ENCODE measurements at places on chromosomes 16 and 17. TPM values are rescaled to one million over a fixed set of nuclear protein-coding genes. Genes with fewer than 3 reads are reported as not detected.

Gene KNOP1
- total RNA-seq = 6.6 TPM

Gene TPSG1
- not detected for total RNA-seq

Gene SLFN14
- not detected for total RNA-seq

Gene KCNH6
- not detected for total RNA-seq

Gene PRSS53
- total RNA-seq = 0.07 TPM

Gene KRTAP2-3
- not detected for total RNA-seq

Gene DHRS7C
- 44.6 TPM for total RNA-seq

Gene WNT3
- not detected for total RNA-seq

Gene TP53TG3B
- total RNA-seq = not detected

Gene RRAD
- total RNA-seq = 520 TPM

Gene CACNG3
- total RNA-seq = not detected

- no peak overlapping the region for H3K4me3 ChIP-seq
- H3K36me3 ChIP-seq = no peaks in the 10 kb centered on the region
- no peak for DNase-seq
These were observed 3.1 kb upstream of the MIF4GD start for GRCh38 chr17:75273977-75274708.

DNA sequence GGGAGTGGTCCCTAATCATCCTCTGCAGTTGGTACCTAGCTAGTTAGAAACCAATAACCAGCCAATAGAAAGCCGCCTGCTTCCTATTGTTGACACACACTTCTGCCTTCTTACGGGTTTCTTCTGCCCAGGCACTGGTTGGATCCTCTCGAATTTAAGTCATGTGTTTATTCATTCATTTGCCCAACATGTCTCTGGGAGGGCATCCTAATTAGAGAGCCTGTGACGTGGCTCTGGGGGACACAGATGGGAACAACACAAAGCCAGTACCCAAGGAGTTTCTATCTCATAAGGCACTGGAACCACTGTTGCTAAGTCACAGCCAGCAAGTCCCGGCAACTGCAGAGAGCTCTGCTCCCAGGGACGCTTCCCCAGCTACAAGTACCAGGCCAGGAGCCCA, 300.7 kb upstream of the TNRC6C start:
- H3K4me1 ChIP-seq = no peaks in the 10 kb centered on the region
- no peaks in the 10 kb centered on the region for H3K36me3 ChIP-seq
- H3K27ac ChIP-seq = no peak overlapping the region
- H3K27me3 ChIP-seq = peaks cover 23% of the 10 kb centered on the region
- no peak for DNase-seq

- H3K27me3 ChIP-seq = no peaks in the 10 kb centered on the region
- H3K4me3 ChIP-seq = no peak overlapping the region
- peaks cover 8% of the 10 kb centered on the region for H3K4me1 ChIP-seq
- H3K36me3 ChIP-seq = no peaks in the 10 kb centered on the region
- no peak overlapping the region for H3K27ac ChIP-seq
- DNase-seq = no peak
These were observed 15.0 kb downstream of the SMIM36 start for GRCh38 chr17:55496094-55496881.

- peaks cover 7% of the 10 kb centered on the region for H3K4me1 ChIP-seq
- DNase-seq = peak; percentile 34
These were observed at the start of gene MT1F for GRCh38 chr16:56657555-56658326. Gene MT1F, plus strand, starts transcription at chr16:56657959. Its CDS starts 100 bp downstream, at chr16:56658059.

DNA sequence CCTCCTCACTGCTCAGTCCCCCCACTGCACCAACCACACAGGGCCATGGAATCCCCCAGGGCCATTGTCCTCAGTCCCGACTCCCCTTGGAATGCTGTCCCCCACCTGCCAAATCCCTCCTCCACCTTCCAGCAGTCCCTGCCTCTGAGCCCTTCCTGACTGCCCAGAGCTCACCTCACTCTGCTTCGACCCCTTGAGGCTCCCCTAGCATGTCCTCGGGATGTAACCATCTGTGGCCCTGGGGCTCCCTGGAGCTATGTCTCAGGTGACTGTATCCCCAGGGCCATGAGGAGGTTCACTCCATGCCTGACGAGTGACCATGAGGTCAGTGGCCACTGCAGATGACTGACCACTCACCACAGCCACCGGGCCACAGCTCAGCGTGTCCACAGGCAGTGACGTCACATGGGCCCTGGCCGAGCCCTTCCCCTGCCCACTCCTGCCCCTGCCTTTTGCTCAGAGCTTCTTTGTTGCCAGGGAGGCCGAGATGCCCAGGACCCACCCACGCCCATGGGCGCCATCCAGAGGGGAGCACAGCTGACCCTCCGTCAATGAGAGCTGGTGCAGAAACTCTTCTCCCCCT, 7.7 kb upstream of the PIEZO1 start:
- H3K4me3 ChIP-seq = no peak overlapping the region
- DNase-seq = no peak
- peaks cover 17% of the 10 kb centered on the region for H3K27me3 ChIP-seq
- H3K27ac ChIP-seq = no peak overlapping the region
- H3K36me3 ChIP-seq = no peaks in the 10 kb centered on the region

DNA sequence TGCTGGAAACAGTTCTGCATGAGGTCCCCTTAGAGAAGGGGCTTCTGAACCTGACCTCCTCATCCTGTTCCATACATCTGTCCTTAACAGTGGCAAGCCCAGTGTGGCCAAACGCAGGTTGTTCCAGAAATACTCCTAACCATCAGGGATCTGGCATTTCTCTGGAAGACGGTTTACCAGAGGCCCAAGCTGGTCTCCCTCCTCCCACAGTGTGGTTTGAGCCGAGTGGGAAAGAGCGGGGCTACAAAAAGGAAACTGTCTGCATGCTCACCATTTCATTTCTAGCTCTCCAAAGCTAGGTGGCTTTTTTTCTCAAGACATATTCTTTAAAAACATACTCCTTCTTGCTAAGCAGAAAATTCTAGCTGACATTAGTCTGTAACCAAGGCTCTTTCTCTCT, 6.0 kb downstream of the MXRA7 start:
- H3K27ac ChIP-seq = peak overlapping the region; percentile 30
- H3K4me3 ChIP-seq = no peak overlapping the region
- H3K27me3 ChIP-seq = no peaks in the 10 kb centered on the region
- H3K36me3 ChIP-seq = no peaks in the 10 kb centered on the region
- H3K4me1 ChIP-seq = peaks cover 60% of the 10 kb centered on the region
- DNase-seq = no peak

DNA sequence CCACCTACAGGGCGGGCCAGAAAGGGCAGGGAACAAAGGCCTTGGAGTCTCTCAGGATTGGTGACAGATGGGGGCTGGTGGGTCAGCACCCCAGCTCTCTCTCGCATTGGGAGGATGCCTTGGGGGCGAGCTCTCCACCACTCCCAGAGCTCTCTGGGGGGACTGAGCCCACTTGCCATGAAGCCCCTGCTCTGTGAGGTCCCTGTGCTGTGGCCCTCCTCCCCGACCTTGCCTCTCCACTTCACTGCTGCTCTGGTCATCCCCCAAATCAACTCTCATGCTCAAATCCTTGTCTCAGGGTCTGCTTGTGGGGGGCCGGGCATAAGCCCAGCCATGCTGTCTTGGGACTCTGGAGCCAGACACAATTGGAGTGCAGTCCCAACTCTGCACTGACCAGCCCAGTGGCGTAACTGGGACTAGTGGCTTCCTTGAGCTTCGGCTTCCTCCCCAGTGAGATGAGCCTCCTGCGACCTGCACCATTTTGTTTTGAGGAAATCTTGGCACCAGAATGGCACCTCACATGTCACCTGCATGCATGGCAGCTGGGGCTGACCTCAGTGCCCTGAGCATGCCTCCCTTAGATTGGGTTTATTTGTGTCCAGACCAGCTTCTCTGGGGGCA, 184.5 kb downstream of the IRF8 start:
- DNase-seq = no peak
- no peaks in the 10 kb centered on the region for H3K36me3 ChIP-seq
- no peaks in the 10 kb centered on the region for H3K4me1 ChIP-seq
- no peak overlapping the region for H3K27ac ChIP-seq
- H3K27me3 ChIP-seq = no peaks in the 10 kb centered on the region

- no peaks in the 10 kb centered on the region for H3K36me3 ChIP-seq
- no peak overlapping the region for H3K4me3 ChIP-seq
- H3K27ac ChIP-seq = no peak overlapping the region
- H3K4me1 ChIP-seq = peaks cover 37% of the 10 kb centered on the region
- no peak for DNase-seq
These were observed 227.8 kb downstream of the CCDC182 start for GRCh38 chr17:57517273-57517631.

- H3K4me3 ChIP-seq = no peak overlapping the region
- no peaks in the 10 kb centered on the region for H3K27me3 ChIP-seq
- peak overlapping the region; percentile 62 for H3K27ac ChIP-seq
These were observed 170.4 kb downstream of the ZFHX3 start for GRCh38 chr16:72877374-72878028.

DNA sequence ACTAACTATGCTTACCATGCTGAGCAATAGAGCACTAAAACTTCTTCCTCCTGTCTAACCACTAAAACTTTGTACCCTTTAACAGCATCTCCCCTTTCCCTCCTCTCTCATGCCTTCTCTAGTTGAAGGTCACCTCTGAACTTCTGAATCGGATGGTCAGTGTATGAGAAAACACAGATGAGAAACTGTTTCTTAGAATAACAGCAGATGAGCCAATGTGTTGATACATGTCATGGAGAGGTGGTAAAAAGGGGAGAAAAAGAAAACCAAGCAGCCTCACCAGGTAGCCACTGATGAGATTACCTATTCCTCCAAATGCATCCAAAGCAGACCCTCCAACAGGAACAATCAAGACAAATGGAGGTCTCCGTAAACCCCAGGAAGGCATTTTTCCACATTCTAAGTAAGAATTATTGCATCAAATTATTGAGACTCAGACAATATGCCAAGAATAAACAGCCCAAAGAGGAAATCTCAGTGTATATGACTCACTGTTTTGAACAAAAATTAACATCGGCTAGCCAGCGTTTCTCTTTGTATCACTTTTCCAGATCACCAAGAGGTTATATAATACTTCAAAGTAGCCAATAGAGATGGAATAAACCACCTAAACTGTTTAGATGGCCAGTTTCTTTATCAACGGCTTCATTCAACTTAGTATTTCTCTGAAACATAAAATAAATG, 793.3 kb upstream of the SOX9 start:
- H3K27ac ChIP-seq = no peak overlapping the region
- no peak for DNase-seq
- H3K27me3 ChIP-seq = no peaks in the 10 kb centered on the region
- H3K4me1 ChIP-seq = no peaks in the 10 kb centered on the region
- no peaks in the 10 kb centered on the region for H3K36me3 ChIP-seq

GRCh38 chr16:1453316-1453715, 9.0 kb upstream of the CCDC154 start:
- no peaks in the 10 kb centered on the region for H3K4me1 ChIP-seq
- no peaks in the 10 kb centered on the region for H3K27me3 ChIP-seq
- H3K27ac ChIP-seq = no peak overlapping the region
- H3K4me3 ChIP-seq = no peak overlapping the region
- DNase-seq = no peak
- peaks cover 86% of the 10 kb centered on the region for H3K36me3 ChIP-seq

DNA sequence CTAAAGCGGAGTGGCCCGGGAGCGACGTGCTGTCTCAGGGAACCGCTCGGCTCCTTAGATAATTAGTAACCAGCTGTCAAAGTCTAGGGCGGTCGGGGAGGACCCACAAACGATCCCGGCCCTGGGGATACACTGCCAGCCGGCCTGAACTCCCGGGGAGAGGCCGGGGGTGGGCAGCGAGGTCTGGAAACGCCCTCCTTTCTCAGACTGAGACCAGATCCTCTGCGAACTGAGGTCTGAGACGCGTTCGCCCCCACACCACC, 1.3 kb downstream of the HNF1B start:
- H3K4me3 ChIP-seq = peak overlapping the region; percentile 22
- DNase-seq = no peak
- H3K27me3 ChIP-seq = peaks cover 82% of the 10 kb centered on the region
- no peak overlapping the region for H3K27ac ChIP-seq
- no peaks in the 10 kb centered on the region for H3K36me3 ChIP-seq

- H3K27ac ChIP-seq = no peak overlapping the region
- no peak for DNase-seq
- no peak overlapping the region for H3K4me3 ChIP-seq
- no peaks in the 10 kb centered on the region for H3K4me1 ChIP-seq
These were observed 281.0 kb downstream of the CBLN1 start for GRCh38 chr16:49000594-49000993.

DNA sequence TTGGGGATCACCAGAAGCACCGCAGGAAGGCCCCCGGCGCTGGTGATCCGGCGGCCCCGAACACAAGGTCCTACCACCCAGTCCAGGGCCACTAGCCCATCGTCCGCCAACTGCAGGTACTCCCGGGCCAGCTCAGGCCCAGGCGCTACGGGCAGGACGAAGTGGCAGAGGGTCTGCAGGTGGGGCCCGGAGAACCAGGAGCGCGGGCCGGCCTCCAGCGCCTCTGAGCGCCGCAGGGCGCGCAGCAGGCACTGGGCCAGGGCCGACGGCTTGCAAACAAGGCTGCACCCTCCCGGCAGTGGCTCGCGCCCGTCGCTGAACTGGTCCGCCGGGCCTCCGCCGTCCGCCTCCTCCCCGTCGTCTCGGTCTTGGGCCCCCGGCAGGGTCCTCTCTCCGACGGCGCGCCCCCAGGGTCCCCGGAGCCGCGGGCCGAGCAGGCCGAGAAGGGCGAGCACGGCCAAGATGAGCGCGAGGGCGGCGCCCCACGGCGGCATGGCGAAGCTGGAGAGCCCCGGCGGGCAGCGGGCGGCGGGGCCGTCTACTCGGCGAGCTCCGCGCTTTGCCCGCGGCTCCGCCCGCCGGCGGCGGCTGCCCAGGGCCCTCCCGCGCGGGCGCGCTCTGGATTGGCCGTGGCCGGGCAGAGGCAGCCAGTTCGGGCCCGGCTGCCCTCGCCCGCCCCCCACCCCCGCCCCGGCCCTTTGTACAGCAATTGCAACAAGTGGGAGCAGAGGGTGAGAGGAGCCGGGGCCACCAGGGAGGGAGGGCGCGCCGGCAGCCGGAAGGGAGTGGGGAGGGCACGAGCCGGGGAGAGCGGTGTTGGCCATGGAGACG, at the start of gene ABHD15:
ABHD15 (minus strand) TSS at position 565 of the 831 bp plus-strand sequence; CDS start at position 494, 71 bp downstream.
- peak within 1 kb of the TSS; percentile 93 for H3K27ac ChIP-seq
- peaks cover 12% of the 10 kb centered on the region for H3K4me1 ChIP-seq
- peaks cover 5% of the 10 kb centered on the region for H3K27me3 ChIP-seq
- DNase-seq = no peak

GRCh38 chr17:14813649-14814370, 451.3 kb downstream of the PMP22 start:
- no peaks in the 10 kb centered on the region for H3K36me3 ChIP-seq
- DNase-seq = no peak
- no peaks in the 10 kb centered on the region for H3K27me3 ChIP-seq
- no peaks in the 10 kb centered on the region for H3K4me1 ChIP-seq
- H3K27ac ChIP-seq = no peak overlapping the region

GRCh38 chr16:12324152-12324551, 347.6 kb downstream of the SNX29 start:
- no peak for DNase-seq
- no peak overlapping the region for H3K27ac ChIP-seq
- no peak overlapping the region for H3K4me3 ChIP-seq
- H3K36me3 ChIP-seq = no peaks in the 10 kb centered on the region
- H3K27me3 ChIP-seq = no peaks in the 10 kb centered on the region

GRCh38 chr17:36674278-36674650, 72.9 kb downstream of the MRM1 start:
- H3K4me1 ChIP-seq = no peaks in the 10 kb centered on the region
- H3K27me3 ChIP-seq = no peaks in the 10 kb centered on the region
- H3K36me3 ChIP-seq = no peaks in the 10 kb centered on the region
- no peak for DNase-seq
- no peak overlapping the region for H3K4me3 ChIP-seq

GRCh38 chr16:73750639-73751038, 546.0 kb upstream of the PSMD7 start:
- H3K36me3 ChIP-seq = no peaks in the 10 kb centered on the region
- no peaks in the 10 kb centered on the region for H3K4me1 ChIP-seq
- no peaks in the 10 kb centered on the region for H3K27me3 ChIP-seq
- no peak overlapping the region for H3K27ac ChIP-seq
- no peak for DNase-seq

GRCh38 chr16:73215678-73216377, 167.9 kb upstream of the ZFHX3 start:
- no peak overlapping the region for H3K27ac ChIP-seq
- H3K36me3 ChIP-seq = no peaks in the 10 kb centered on the region
- peaks cover 9% of the 10 kb centered on the region for H3K4me1 ChIP-seq

Data from gastrocnemius medialis (tissue), 4 donors.